Tibial nerve (tissue), 4 donors: ENCODE measurements at places on chromosomes 16 and 17. TPM values are rescaled to one million over a fixed set of nuclear protein-coding genes. Genes with fewer than 3 reads are reported as not detected.

GRCh38 chr16:75265911-75266701, 14.7 kb upstream of the BCAR1 start:
- peak; percentile 37 for DNase-seq

GRCh38 chr17:13230350-13231264, 212.8 kb upstream of the ELAC2 start:
- no peak for DNase-seq

GRCh38 chr16:59045501-59045900, 311.4 kb upstream of the GOT2 start:
- DNase-seq = no peak

The UMOD gene
- total RNA-seq = not detected

GRCh38 chr16:58814348-58814801, 80.3 kb upstream of the GOT2 start:
- no peak for DNase-seq
